MCF 10A (cell line): ENCODE measurements at places on chromosomes 5 and 9.

DNA sequence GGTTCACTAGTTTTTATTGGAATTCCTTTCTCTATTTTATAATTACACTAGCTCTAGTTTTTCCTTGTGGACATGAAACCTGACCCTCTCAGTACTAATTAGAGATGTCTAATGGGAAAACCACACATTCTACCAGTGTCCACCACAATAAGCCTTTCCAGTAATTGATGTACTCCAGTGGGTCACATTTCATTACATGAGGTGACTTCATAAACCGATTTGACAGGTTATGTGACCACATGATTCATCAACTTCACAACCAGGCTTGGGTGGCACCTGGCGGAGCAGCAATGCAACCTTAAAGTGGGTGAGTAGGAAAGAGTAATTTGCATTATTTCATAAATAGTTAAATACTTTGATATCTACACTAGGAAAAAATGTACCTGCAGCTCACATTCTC is 284.2 kb upstream of the ADAMTS16 start:
- DNase-seq: no peak

DNA sequence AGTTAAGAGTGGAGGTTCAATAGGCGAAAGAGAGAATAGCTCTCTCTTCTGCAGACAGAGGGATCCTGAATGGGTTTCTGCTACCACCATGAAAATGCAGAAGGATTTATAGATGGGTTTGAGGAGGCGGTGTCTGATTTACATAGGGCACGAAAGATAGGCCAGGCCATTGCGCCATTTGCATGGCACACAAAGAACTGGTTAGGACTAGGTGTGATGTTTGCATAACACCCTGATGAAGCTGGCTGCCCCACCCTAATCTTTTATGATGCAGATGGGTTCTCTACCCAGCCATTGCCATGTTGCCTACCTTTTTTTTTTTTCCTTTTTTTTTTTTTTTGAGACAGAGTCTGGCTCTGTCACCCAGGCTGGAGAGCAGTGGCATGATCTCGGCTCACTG is 51.4 kb upstream of the PDZD2 start:
- no peak for DNase-seq

DNA sequence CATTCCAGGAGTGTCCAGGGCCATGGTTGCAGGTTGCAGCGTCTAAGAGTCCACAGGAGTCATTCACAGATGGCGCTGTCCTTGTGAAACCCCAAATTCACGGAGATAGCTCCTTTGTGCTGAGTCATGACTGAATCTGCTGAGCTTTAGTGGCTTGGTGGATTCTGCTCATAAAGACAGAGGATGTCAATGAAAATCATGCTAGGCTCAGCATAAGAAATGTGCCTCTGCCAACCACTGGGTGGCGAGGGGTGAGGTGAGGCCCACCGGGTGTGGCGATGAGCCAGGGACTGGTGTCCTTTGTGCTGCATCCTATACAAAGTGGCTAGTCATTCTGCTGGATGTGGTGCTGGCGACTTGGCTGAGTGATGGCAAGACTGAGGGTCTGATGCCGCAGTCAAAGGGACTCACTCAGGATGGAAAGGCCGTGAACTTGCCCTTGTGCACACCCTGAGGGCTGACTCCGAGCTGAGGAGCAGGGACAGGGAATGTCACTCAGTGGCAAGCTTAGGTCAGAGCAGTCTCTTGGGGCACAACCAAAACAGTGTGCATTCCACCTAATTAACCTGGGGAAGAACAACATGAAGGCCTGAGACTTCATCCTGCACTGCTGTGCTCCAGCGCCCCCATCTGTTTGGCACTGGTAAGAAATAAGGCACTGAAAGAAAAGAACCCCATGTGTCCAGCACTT is 71.5 kb downstream of the DAP start:
- peak; percentile 57 for DNase-seq

DNA sequence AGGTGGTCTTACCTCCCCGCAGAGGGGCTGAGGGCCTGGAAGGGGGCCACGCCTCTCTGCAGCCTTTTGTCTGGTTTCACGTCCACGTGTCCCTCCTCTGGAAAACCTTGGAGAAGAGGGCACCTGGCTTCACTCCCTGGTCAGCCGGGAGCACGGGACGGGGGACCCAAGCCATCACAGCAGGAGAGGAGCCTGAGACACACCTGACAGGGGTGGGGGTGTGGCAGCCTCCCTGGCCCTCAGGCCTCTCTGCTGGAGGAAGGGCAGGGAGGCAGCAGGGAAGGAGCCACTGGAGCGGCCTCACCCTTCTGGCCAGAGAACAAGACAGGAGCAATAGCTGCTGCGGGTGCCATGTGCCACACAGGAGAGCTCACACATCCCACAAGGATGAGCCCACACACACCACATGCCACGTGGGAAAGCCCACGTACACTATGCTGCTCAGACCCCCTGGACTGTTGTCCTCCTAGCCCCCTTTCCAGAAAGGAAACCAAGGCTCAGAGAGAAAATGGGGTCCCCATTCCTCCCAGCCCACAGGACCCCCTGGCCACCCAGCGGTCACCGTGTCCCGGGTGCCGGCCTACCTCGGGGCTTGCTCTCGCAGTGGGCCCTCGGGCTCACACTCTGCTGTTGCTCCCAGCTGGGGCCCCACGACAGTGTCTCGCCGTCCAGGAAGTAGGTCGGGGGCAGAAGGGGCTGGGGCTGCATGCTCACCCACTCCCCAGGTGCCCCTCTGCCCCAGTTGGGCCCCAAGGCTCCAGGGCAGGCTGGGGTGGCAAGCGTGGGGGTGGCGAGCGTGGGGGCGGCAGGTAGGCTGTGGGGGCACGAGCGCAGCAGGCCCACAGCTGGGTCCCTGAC is 18.2 kb downstream of the CCDC187 start:
- DNase-seq: no peak

GRCh38 chr5:136080483-136081216 is 51.9 kb downstream of the TGFBI start:
- no peak for DNase-seq

DNA sequence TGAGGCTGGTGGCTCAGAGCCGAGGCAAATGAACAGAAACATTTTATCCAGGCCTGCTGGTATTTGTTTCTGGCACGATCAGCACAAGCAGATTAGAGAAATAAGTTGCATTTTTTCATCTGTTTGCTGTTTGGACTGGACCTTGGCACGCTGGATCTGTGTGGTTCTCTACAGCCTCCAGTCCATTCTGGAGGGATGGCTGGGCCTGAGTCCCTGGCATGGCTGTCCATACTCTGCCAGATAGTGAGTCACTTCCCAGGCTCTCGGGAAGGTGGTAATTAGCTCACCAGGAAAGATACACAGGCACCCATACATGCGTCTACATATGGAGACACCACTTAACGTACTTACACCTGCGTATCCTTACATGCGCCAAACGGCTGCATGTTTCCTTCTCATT is 78.6 kb downstream of the SPRY4 start:
- peak; percentile 83 for DNase-seq

DNA sequence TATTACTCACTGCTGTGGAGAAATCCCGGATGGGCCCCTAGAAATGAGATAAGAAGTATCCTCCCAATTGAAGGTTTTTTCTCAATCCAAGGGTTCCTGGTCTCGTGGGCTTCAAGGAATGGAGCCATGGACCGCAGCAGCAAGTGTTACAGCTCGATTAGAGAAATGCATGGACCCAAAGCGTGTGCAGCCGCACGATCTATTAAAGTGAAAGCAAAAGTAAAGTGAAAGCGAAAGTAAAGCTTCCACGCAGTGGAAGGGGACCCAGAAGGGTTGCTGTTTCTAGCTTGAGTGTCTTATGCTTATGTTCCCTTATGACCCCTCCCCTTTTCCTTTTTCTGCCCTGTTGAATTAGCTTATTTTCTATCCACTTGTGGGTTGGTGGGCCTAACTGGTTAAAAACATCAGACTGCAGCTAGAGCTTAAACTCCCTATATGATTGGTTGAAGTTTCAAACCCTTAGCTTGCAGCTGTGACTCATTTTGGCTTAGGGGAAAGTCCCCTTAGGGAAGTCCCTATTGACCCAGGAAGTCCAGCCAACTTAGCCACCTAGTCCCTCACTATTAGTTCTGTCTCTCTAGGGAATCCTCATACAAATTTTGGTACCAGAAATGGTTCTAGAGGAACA is 1111.8 kb downstream of the TAF11L14 start:
- no peak for DNase-seq

GRCh38 chr5:171387970-171388815 is 544 bp downstream of the NPM1 start:
- DNase-seq: peak; percentile 89

DNA sequence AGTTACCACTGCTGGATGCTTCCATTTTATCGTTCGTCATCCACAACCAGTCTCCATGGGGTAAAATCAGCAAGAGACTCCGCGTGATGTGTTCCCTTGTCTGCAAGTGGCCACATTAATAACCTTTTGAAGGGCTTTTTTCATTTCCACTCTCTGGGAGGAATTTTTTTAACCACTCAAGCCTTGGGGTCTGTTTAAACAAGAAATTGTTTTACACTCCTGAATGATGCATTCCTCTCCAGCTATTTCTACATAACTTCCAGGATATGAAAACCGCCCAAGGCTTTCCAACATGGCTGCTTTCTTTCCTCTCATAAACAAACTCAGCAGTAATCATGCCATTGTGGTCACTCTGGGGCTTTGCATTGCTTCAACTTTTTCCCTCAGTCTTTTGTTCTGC is 217.2 kb upstream of the DAPK1 start:
- DNase-seq: peak; percentile 22

- DNase-seq: no peak
Observed at GRCh38 chr9:127937056-127937387, 632 bp downstream of the DPM2 start.

GRCh38 chr9:121550569-121551512 is 51.2 kb upstream of the GGTA1 start:
- DNase-seq: peak; percentile 78

DNA sequence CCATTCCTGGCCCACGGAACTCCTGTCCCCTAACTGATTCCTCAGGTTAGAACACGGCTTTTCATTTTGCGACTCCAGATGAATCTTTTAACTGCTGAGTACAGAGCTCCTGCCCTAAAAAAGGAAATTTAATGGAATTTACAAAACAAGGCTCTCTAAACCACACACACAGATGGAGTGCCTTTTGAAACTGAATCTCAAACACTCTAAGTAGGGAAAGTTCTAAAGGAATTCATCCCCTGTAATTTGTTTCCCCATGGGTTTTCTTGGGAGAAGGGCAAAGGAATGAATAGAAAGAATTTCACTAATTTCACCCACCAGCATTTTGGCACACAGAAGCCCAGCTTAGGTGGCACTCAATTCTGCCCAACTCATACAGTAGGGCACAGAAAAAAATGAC is 106.5 kb downstream of the THBS4 start:
- DNase-seq: no peak

- DNase-seq: no peak
Observed at GRCh38 chr9:135078361-135078821, 9.1 kb upstream of the OLFM1 start.

DNA sequence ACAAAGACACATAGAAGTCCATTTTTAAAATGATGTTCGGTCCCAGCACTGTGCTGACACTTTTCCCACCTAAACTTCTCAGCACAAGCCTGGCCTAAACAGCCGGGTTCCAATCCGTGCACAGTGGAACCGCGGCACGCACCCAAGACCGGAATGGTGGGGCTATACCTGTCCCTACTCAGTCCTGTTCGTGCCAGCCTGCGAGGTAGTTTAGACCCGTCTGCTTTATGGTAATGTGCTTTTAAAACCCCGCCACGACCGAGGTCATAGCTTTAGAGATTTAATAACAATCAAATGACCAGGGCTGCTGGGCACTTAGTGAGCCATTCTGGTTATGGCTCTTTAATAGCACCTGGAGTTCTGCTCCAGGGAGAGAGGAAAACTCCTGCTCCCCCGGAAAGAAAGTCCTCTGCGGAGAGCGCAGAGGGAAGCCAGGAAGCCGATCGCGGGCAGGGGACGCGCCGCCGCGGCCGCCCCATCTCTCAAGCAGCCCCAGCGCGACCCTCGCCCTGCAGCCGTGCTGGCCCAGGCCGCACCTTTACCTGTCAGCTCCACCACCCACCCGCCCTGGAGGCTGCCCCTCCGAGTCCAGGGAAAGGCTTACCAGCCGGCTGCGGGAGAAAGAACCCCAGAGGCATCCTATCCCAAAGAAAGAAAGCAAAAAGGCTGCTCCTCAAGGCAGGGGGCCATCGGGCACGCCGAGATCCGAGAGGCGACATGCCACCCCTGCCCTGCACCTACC is 511 bp downstream of the ARL15 start:
- peak; percentile 52 for DNase-seq

- DNase-seq: no peak
Observed at GRCh38 chr9:22643541-22643940, 196.9 kb downstream of the DMRTA1 start.

- peak; percentile 42 for DNase-seq
Observed at GRCh38 chr5:94153736-94154450, 412.5 kb upstream of the POU5F2 start.

GRCh38 chr5:54905942-54906537 is 79.4 kb downstream of the ESM1 start:
- peak; percentile 69 for DNase-seq

DNA sequence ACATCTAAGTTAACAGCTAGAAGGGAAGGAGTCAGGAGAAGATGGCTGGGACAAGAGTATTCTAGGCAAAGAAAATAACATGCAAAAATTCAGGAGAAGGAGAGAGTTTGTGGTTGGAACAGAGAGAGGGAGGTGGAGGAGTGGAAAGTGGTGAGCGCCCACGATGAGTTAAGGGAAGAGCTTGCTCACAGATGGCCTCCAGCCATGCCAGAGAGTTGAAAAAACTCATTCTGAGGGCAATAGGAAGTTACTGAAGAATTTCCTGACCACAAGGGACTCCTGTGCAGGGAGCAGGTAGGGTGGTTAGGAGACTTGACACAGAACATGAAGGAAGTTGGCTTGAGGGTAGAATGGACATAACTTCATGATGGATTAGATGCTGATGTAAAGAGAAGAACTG is 159.7 kb downstream of the DOCK2 start:
- DNase-seq: no peak

DNA sequence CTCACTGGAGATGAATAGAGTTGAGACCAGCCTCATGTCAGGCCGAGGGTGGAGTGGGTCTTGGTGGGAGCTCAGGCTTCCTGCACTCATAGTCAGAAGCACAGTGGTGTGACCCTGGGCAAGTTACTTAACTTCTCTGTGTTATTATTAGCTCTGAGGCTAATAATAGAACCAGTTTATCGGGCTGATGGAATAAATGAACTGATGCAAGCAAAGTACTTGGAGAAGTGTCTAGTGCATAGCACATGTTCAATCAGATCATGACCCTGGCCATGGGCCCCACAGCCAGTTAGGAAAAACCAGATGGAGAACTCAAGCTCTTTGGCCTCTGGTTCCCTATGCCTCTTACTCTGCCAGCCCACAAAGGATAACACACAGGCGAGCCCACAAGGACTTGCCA is 45.3 kb upstream of the OSMR start:
- DNase-seq: no peak

GRCh38 chr5:142820447-142820846 is 50.3 kb downstream of the ARHGAP26 start:
- DNase-seq: no peak

GRCh38 chr9:111148052-111149017 is 110.1 kb upstream of the LPAR1 start:
- no peak for DNase-seq

DNA sequence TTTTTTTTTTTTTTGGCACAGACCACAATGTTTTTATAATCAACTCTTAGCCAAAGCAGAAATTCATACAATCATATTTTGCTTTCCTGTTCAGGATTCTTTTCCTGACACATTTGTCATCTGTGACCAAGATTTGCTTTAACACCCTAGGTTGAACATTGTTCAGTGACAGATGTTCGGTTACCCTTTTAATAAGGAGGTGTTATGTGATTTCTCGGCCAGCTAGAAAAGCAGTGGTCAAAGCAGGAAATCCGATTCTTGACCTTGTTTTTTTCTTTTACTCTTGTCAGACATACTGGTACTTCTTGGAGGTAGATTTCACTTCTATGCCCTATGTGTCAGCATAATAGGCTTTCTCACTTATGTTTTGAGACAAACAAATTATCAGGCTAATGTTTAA is 335.3 kb upstream of the ACTBL2 start:
- DNase-seq: no peak

- no peak for DNase-seq
Observed at GRCh38 chr5:10222326-10222725, 27.4 kb downstream of the ATPSCKMT start.
